ENCODE measurements at places on chromosomes 6 and 20.

- no peak for DNase-seq
Measured at GRCh38 chr6:111600154-111600553, 5.5 kb downstream of the TRAF3IP2 start.

DNA sequence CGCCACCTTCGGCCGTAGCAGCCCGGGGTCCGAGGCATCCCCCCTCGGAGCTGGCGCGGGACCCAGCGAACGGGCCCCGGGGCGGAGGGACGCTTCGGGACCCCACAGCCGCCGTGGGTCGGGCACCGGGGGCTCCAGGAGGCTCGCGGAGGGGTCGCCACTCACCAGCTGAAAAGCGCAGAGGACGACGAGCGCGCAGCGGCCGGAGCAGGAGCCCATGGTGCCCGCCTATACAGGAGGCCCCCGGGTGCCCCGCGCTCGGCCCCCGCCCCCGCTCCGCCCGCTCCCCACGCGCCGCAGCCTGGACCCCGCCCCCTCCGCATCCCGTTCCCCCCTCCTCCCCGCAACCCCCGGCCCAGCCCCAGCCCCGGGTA lies at the start of gene NKAIN4:
Gene NKAIN4, minus strand, starts transcription at position 232 of the 374 bp plus-strand sequence. Its CDS starts 13 bp downstream, at position 219.
- DNase-seq, result no peak

DNA sequence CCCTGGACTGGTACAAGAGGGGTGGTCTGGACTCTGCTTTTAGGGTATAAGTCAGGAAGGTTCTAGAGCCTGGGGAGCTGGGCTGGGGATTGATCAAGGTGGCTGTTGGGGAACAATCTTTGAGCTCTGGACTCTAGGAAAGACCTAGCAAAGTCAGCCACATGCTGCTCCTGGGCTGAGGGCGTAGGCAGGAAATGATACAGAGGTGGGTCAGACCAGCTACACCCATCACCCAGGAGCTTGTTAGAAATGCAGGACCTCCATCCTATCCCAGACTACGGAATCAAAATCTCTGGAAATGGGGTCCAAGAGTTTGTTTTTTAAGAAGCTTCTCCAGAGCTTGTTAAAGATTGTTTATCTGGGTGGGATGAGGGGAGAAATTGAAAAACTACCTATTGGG lies 9.4 kb downstream of the ADTRP start:
- no peak for DNase-seq

DNA sequence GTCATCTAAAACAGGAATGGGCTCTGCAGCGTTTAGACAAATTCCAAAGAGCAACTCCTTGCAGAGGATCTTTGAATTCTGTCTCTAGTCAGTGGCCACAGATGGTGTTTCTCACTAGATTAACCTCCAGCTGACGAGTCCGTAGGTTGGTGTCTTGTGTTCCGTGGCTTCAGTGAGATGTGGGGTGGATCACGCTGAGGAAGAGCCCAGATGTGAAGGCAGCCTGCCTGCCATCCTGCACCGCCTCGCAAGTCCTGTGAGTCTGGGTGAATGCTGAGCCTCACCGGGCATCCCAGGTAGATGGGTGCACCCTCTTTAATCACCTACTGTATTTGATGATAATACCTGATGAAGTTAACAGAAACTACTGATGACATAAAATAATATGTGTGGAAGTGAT lies 70.4 kb downstream of the THBS2 start:
- no peak for DNase-seq

DNA sequence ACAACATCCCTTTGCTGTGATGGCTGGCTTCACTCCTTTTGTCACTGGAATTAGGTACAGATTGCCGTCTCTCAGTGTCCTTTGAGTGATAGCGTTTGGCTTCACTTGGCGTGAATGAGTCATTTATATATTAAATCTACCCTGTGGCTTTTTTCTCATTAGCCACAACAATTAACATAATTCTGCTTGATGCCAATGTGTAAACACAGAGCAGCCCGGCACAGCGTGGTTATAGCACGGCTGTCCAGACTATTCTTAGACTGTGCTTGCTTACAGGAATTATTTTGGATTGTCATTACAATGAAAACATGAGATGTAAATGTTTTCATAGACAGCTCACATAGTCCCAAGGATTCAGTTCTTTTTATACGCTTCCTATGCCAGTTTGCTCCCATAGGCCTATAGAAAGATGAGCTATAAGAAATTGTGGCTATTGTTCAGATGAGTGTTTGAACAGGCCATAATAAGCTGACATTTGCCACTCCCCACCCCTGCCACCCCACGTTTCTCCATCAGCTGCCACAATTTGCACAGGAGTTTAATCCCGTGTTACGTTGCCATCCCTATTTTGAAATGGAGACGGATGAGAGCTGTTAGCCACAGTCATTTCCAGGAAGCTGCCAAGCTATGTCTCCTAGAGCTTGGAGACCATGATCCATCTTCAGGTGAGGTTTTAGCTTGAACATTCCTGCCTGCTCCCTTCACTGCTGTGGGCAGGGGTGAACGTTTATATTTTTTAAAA lies 65.9 kb downstream of the PPP1R14C start:
- DNase-seq, result no peak

DNA sequence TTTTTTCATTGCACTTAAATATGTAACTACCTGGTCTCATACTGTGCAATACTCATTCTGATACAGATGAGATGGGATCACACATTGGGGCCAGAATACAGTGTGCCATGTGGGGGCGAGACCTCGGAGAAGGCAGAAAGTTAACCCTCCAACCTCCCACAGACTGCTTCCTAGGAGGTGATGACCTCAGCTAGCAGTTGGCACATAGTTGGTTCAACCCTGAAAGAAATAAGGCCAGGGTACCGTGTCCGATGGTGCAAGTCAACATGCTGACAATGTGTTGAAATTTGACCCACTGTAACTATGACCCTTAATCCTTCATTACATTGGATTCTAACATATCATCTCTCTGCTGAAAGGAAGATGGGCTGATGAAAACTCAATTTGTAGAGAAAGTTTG lies 61.9 kb downstream of the GJA10 start:
- DNase-seq, result no peak

DNA sequence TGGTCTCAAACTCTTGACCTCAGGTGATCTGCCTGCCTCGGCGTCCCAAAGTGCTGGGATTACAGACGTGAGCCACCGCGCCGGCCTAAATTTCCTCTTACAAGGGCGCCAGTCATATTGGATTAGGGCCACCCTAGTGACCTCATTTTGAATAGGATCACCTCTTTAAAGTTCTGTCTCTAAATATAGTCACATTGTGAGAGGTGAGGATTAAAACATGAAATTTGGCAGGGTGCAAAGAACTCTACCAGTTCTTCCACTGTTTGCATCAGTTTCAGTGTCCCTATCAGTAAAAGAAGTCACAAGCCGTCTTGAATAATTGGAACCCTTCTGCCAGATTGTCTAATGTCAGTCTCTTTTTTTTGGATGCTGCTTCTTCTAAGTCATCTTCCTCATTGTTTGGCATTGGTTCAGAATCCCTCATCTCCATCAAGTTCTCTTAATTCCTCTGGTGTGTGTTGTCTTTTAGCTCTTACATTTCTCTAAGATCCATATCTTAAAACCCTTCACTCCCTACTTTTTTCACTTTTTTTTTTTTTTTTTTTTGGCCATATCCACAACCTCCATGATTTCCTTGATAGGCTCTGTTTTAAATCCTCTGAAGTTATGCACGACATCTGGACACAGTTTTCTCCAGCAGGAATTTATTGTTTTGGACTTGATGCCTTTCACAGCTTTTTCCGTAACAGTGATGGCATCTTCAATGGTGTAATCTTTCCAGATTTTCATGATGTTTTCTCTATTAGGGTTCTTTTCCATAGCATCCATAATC lies 56.8 kb downstream of the NCOA3 start:
- no peak for DNase-seq

DNA sequence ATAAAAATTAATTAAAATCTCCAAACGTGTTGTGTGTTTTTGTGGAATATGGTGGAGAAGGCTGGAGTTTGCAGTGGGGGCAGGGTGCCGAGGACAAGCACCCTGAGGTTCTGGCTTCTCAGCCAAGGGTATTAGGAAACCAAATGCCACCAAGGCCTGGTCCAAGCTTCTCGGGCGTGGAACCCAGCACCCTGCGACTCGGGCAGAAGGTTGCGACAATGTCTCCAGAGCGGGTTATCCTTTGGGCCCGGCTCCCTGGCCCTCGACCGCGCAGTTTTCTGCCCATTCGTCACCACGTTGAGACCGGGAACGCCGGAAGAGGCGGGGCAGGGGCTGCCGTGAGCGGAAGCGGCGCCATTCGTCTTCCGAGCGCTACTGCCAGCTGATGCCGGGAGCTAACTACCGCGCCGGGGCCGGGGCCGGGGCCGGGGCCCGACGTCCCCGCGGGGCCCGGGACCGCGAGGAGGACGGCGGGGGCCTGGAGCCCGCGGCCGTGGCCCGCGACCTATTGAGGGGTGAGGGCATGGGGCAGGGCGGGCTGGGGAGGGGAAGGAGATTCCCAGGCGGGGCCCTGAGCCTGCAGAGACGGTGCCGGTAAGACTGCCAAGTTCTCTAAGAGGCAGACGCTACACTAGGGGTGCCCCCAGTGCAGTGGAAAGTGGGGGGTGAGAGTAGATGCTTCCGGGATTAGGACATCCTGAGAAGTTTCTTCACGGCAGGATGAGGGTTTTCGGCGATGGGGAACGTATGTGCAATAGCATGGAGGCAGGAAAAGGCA lies at the start of gene RRP36:
Gene RRP36, plus strand, starts transcription at position 354 of the 778 bp plus-strand sequence. Its CDS starts 32 bp downstream, at position 386.
- peak; percentile 79 for DNase-seq

- DNase-seq, result no peak
Measured at GRCh38 chr6:79628466-79629288, 2.5 kb upstream of the SH3BGRL2 start.

GRCh38 chr6:134599079-134599478 lies 281.2 kb upstream of the SGK1 start:
- DNase-seq, result no peak

DNA sequence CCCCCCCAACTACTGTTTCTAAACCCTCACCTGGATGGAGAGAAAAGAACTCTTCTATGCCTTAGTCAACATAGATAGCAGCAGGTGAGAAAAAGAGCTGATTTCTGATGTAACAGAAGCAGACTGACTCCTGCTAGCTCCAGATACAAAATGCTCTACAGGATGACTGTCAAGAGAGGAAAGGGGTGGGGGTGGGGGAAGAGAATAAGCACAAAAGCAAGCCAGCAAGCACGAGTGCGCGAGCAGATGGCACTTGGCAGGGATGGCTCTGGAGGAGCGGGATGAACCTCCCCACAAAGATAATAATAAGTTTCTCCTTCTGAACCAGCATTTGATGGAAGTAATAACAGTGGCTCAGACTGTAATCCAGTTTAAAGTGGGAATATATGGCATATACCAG lies 45.6 kb upstream of the SPDEF start:
- no peak for DNase-seq

DNA sequence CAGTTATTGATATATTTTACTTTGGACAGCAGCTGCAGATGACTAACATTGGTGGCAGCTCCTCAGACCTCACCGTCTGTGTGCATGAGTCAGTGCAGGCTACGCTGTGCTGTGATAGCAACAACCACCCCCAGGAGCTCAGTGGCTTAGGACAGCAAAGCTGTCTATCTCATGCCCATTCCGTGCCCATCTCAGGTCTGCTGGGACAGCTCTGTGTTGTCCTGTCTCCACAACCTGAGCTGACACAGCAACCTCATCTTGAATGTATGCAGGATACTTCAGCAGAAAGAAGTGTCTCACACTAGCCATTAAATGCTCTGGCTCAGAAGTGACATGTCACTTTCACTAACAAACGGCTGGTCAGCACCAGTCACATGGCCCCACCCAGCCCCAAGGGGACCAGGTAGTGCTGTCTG lies 47.7 kb downstream of the BANF2 start:
- no peak for DNase-seq

DNA sequence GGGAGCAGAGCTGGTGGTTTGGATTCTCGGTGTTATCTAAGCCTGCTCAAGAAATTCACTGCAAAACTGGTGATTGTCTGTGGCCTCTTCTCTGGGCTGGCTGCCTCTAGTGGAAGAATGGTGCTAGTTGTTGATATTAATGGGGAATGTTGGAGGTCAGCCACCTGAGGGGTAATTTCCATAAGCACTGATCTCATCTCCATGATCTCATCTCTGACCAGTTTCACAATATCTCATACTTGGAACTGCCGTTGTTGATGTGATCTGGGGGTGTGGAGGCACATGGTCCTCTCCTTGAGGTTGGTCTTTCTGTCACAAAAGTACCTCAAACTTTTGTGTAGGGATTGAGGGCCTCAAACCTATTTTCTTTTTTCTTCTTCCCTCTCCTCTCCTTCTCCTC lies 102.6 kb downstream of the CD109 start:
- peak; percentile 7 for DNase-seq

DNA sequence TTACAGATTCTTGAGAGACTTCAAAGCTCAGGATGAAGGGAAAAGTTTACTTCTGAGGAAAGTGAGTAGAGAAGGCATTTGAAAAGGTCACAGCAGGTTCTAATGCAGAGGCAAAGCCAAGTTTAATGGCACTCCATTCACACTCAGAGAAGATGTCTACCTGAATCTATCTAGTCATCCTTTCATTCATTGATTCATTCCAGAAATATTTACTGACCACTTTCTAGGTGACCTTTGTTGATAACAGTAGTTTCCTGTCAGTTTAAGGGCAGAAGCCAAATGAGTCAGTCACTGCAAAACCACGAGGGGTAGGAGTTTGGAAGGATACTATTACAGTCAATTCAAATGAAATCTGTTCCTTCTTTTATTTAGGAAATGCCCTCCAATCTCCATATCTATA lies 30.8 kb downstream of the FBXO5 start:
- DNase-seq, result no peak

DNA sequence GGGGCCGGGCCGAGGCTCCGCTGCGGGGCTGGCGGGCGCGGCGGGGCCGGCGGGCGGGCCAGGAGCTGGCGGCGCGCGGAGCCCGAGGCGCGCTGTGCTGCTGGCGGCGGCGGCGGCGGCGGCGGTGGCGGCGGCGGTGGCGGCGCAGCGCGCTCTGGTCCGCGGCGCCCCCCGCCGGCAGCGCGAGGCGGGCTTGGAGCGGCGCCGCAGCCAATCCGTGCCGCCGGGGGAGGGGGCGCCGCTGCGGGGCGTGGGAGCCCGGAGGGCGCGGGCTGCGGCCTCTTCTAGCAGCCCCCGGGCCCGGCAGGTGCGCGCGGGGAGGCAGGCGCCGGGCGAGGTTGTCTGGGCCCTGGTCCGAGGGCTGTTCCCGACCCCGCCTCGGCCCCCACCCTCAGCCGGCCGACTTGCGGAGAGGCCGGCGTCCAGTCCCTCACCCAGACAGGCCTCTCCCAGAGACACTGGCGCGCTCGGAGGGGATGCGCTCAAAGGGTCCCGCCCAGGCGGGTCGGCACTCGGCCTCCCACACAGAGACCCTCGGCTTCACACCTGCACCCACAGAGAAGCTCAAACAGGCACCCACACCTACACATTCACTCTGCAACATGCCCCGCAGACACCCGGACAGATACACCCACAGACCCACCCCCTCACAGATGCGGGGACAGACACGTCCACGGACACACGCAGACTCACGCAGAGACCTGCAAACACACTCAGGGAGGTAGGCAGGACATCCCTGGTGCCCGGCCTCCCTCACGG lies at the start of gene RIMS4:
Gene RIMS4, minus strand, starts transcription at position 156 of the 759 bp plus-strand sequence. CDS start 275 bp downstream, outside the sequence.
- no peak for DNase-seq

DNA sequence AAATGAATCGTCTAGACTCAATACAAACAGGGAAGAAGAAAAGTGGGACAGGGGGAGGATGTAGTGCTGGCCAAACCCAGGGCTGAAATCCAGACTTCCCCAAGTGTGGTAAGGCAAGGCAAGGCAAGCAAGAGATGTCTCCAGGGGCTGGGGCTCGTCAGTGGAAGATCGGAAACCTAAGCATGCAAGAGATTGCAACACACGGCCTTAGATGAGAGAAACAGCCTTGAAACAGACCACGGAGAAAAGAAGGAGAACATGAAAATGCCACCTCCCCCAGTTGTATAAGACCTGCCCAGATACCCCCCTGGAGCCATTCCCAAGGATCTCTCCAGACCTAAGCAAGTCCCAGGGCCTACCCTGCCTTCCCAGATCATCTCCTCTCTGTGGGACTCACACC lies 20.0 kb downstream of the VEGFA start:
- no peak for DNase-seq

- DNase-seq, result no peak
Measured at GRCh38 chr6:152401978-152402377, 235.2 kb downstream of the SYNE1 start.
